ENCODE measurements at places on chromosomes 6 and 20.
A peak's percentile ranks its signal among the peaks of the same experiment; 100 is the strongest.

GRCh38 chr6:52435345-52435744 lies 15.2 kb downstream of the EFHC1 start:
- no peak for DNase-seq

- no peak for DNase-seq
Observed at GRCh38 chr6:105272786-105273185, 93.0 kb upstream of the POPDC3 start.

DNA sequence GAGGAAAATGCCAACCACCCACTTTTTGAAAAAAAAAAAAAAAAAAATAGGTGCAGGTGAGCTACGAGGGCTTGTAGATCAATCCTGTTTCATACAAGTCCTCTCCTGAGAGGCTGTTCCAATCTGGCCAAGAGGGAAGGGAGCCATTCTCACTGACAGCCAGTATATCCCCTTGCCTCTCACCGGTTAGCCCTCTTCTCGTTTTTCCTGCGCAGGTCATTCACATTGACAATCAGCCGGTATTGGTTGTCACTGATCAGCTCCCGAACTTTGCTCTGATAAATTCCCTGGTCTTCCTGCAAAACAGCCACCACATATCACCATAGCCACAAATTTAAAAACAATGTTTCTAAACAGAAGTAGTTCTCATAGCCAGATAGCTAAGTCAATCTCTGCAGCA lies 1.4 kb downstream of the MCM3 start:
- DNase-seq, result no peak

GRCh38 chr6:143929975-143930374 lies 65.7 kb downstream of the ZC2HC1B start:
- no peak for DNase-seq

DNA sequence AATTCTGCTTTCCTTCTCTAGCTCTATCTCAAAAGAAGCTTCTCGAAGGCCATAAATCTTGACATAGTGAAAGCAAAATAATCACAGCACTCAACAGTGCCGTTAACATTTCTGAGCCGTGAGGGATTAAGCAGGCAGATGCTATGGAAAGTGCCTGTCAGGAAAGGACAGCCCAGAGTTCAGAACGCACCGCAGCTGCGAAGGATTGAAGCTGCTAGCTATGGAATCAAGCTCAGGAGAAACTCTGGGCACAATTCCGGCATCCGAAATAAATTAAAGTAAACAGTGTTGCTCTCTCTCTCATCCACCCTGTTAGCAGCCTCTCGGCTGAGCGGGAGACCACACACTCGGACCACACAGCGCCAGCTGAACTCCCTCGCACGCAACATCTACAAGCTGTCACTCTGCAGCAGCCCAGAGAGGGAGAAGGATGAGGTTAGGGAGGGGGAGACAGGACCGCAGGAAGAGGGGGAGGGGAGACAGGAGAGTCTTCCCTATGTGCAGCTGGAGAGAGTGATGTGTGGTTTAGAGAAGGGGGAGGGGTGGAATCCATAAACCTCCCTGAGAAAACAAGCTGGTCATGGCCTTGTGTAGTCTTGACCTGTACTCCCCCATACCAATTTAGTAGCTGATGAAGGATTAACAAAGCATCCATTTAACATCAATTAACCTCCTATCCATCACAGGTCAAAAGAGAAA lies 9.0 kb downstream of the EXOC2 start:
- DNase-seq, result peak; percentile 83

DNA sequence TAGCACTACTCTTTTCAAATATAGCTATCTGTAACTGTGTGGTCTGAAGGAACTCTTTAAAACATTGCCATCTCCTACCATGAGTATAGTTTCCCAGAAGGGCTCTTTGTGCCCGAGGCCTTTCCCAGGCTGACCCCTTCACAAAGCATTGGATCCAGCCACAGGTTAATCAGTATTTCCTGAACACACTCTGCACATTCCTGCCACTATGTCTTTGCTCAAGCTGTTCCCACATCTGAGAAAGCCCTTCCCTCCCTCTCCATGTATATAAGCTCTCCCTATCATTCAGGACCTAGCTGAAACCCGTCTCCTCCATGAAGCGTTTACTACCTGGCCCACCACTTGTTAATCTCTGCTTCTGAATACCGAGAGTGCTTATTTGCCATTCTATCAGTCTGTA lies 47.8 kb upstream of the PKHD1 start:
- DNase-seq, result no peak

DNA sequence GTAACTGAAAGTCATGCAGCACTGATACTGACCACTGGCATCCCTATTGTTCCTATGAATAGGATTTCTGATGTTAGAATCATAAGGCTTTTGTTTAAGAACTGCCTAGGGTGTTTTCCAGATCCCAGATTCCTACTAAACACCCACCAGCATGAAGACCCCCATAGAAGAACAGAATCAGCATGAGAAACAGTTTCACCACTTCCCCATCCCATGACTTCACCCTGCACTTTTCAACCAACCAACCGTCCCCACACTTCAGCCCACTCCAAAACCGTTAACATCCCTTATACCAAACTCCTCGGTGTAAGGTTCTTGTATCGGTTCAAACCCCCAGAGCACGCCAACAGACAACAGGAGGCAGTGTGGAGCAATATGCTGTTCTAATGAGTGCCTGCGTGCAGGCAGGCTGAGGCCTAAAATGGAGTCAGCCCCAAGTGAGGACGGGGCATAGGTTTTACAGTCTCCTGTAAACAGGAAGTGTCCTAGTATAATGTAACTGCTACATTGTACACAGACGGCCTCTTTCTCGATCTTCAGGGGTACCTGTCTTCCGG lies 11.4 kb upstream of the SSTR4 start:
- DNase-seq, result no peak

DNA sequence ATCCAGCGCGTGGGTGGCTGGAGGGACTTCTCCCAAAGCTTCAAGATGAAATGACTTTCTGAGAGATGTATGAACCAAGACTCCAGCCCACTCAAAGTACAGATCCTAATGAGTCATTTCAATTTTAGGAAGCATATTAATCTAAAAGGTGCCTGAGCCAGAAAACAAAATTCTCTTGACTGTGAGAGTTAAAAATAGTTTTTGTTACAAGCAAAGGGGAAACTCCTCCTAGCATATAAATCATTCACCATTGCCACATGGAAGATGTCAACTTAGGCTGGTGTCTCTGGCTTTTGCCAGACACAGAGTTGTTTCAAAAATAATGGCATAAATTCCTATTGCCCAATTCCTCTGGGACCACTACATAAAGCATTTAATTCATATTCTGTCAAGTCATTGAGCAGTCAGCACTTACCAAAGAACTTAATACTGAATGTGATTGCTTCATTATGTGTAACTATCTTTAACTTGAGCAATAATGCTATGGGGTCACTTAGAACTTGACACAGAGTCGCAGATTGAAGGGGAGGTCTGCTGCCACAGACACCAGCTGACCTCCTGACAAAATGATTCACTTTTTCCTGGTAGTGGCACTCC lies 280.6 kb downstream of the SLC35F1 start:
- DNase-seq, result no peak

DNA sequence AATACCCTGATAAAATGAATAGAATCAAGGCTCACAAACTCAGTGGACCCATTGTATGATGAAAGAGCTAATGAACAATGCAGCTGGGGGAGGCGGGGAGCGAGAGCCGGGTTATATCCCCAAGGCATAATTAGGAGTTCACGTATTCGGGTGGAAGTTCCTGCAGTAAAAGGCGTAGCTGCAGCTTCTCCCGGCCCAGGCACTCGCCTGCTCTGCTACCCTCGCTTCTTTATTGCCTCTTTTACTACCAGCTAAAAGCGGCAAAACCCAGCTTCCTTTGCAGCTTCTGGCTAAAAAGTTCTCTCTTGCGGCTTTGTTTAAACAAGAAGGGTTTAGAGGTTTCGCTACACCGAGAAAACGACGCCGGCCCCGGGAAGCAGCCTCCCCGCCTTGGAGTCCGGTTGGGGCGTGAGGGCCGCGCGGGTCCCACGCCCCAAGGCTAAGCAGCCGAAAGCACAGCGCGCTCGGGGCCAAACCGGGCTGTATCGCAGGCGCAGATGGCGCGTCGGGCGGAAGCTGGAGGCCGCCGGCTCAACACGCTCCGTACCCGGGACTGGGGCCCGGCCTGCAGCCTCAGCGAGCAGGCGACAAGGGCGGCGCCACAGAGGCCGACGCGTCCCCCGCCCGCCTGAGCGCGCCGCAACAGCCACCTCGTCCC lies 1.6 kb downstream of the ZBTB2 start:
- DNase-seq, result peak; percentile 57

GRCh38 chr6:55282115-55282514 lies 45.2 kb upstream of the GFRAL start:
- no peak for DNase-seq

DNA sequence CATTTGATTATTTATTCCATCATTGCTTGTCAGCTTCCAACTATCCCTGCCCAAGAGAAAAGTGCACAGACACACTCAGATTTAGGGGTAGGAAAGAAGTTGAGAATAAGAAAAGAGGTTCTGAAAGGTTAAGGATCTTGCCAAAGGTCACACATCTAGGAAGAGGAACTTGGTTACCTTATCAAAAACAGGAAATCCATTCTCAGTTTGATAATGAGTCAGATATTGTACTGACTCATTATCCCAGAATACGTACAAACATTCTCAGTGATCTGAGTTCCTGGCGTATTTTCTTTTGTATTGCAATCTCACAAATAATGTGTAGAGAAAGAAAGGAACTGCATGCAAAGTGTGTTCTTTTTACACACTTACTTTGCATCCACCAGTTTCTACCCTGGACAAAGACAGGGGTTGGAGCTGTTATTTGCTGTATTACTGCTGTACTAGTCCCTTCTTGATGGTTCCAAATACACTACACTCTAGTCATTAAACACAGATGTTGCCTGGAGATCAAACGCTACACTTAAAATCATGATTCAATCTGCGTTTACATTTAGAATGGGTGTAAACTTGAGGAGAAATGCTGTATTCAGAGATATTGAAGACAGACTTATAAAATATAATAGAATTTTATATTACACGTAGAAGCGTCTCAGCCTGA lies 545.7 kb downstream of the PRKN start:
- DNase-seq, result no peak

GRCh38 chr6:3825331-3825831 lies 23.8 kb upstream of the FAM50B start:
- no peak for DNase-seq

DNA sequence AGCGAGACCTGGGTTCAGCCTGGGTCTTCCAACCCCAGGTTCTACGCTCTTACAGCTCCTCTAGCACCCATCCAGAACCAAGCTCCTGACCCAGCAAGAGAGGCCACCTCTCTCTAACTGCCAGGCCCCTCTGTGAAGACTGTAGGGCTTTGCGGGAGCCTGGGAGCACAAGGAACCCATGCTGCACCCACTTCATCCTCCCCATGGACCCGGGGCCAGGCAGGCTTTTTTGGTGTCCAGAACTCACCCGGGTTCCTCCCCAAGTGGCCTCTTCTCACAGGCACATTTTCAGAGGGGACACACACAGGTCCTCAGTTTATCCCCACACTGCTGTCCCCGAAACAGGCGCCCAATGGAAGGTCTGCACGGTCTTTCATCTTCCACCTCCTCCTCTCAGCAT lies 145.9 kb downstream of the SYNDIG1 start:
- no peak for DNase-seq

GRCh38 chr6:44167567-44167966 lies 8.9 kb downstream of the CAPN11 start:
- DNase-seq, result no peak

- DNase-seq, result no peak
Observed at GRCh38 chr20:49297605-49298530, 20.0 kb upstream of the ZNFX1 start.

DNA sequence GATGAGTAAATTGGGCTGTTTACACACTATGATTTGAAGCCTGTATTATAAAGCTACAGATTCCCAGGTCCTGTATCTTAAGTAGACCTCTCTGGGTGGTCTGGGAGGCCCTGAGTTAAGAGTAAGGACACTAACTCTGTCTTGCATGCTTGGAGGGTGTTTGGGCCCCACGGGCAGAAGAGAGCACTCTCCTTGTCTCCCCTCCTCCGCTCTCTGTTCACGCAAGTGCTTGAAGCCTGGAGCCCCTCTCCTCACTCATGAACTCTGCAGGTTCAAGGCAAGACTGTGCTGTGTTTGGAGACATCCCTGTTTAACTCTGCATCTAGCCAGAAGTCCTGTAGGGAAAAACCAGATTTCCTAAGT lies 154.0 kb downstream of the ZDHHC14 start:
- DNase-seq, result no peak

GRCh38 chr6:168415993-168416530 lies 24.9 kb upstream of the SMOC2 start:
- DNase-seq, result no peak

DNA sequence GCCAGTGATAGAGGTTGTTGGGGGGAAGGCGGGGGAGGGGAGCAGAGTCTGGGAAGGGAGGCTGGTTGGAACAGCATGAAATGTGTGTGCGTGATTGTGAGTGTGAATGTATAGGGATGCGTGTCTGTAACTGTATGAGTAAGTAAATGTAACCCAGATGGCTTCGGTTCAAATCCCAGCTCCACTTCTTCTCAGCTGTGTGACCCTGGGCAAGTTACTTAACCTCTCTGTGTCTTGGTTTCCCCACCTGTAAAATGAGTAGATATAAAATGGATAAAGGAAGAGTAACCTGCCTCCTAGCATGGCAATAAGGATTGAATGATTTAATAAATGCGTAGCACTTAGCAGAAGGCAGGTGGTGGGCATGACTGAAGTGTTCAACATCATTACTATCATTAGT lies 24.1 kb downstream of the MAFB start:
- no peak for DNase-seq

- no peak for DNase-seq
Observed at GRCh38 chr6:11514672-11515071, 22.9 kb upstream of the TMEM170B start.

DNA sequence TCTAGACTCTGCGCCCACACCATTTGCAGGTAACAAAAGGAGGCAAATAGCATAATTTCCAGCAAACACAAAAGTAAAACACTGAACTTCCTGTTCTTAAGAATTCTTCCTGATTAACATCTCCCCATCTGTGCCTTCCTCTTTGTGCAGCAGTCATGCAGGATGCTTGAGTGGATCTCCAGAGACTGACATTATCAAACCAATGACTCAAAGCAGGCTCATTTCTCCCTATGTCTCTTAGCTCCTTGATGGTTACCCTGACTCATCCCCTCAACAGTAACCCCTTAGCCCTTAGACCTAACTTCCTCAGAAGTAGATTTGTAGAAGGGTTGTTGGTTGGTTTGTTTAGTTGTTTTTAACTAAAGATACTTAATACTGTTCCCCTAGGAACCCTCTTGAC lies 137.0 kb upstream of the RIN2 start:
- DNase-seq, result no peak

DNA sequence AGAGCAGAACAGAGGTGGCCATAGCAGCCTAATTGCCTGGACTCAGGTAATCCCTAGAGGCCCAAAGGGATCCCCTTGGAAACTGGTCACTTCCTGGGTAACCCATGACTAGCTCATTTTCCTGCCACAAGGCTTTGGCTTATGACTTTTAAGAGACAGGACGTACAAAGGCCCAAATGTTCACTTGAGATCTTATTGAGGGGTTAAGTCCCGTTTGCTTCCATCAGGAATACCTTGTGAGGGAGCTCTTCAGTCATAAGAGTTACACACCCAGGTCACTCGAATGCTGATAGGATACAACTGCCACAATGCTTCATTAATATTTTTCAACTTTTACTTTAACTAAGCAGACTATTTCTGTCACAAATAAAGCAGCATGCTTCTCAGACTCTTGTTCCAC lies 51.7 kb downstream of the TMEM170B start:
- DNase-seq, result no peak

GRCh38 chr6:136737871-136738691 lies 54.2 kb downstream of the MAP3K5 start:
- no peak for DNase-seq

GRCh38 chr20:1301031-1301529 lies 27.9 kb downstream of the SDCBP2 start:
- no peak for DNase-seq

GRCh38 chr6:68158256-68158655 lies 476.8 kb upstream of the ADGRB3 start:
- DNase-seq, result no peak

All from fibroblast of skin of left biceps (primary cell).